ENCODE measurements at places on chromosomes 1 and 21.
A peak's percentile ranks its signal among the peaks of the same experiment; 100 is the strongest.

DNA sequence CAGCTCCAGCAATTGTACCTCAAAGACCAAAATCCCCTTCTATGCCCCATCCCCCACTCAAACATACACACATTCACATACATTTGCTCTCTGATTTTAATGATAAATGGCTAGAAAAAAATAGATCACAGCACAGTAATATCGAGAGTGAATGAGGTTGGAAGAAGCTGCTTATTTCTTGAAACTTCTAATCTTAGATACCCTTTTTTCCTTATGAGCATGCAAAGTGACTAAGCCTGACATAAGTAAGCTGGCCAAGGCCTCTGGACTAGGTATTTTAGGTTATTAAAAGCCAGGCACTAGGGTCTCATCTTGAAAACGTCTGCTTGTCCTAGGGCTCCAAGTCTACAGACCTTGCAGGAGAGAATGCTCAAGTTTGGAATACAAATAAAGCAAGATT lies 133.6 kb downstream of the TGFBR3 start:
- DNase-seq = no peak

GRCh38 chr1:4301007-4301406 lies 353.4 kb upstream of the AJAP1 start:
- DNase-seq = no peak

- no peak for DNase-seq
These were observed 26.1 kb downstream of the GPR3 start for GRCh38 chr1:27418326-27419185.

GRCh38 chr1:57590978-57591377 lies 167.1 kb upstream of the DAB1 start:
- DNase-seq = no peak

- DNase-seq = peak; percentile 6
These were observed 50.8 kb downstream of the HS2ST1 start for GRCh38 chr1:86965012-86965826.

DNA sequence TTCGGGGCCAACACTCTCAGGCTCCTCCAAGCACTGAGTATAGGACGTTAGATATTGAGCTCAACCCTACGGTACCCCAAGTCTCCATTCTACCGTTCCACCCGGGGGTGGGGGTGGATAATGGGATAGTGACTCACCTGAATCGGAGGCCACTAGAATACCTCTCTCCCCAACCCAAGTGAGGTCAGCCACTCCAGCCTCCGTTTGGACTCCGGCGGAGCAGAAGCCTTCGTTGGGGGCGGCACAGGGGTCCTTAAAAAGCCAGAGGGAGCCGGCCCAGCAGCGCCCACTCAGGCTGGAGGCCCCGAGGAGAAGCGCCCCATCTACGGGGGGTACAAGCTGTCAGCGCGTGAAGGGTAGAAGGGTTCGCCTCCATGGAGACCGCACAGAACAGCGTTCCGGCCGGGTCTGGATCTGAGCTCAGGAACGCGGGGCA lies 556 bp downstream of the WDR77 start:
- DNase-seq = no peak

DNA sequence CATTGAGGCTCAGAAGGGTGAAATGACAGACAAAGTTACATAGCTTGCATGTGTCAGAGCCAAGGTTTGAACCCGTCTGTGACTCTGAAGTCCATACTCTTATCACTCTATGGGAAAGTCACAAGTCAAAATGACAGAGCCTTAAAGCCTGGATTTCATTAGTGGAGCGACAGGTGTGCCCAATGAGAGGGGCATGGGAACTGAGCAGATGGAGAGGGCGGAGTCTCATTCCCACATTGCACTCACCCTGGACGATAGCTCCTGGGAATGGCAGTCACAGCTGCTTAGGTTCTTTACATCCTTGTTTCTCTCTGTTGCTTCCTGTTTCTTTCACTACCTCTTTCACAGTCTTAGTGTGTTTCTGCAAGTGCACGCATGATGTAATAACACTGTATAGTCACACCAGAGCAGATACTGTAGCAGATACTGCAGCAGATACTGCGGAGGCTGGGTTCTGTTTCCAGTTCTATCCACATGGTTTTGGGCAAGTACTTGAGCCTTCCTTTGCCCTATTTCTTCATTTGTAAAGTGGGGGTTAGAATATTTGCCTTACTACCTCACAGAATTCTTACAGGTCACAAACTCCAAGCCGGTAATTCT lies 127.2 kb downstream of the ZSCAN20 start:
- DNase-seq = no peak

DNA sequence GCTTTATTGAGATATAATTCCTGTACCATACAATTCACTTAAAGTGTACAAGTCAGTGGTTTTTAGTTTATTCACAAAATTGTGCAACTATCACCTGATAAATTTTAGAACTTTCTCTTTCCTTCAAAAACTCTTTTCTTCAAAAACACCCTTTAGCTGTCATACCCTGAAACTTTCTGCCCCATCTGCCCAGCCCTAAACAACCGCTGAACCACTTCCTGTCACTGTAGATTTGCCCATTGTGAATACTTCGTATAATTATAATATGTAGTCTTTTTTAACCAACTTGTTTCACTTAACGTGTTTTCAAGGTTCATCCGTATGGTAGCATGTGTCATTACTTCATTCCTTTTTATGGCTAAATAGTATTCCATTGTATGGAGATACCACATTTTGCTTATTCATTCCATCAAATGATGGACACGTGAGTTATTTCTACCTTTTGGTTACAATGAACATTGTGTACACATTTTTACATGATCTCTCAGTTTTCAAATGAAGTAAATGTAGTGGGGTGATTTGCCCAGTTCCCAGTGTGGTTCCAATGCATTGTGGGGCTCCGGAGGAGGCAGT lies 37.9 kb downstream of the WNT4 start:
- no peak for DNase-seq

All from NCI-H1436 (cell line).